Dermis microvascular lymphatic vessel endothelial cell (primary cell): ENCODE measurements at places on chromosomes 11 and 22.

DNA sequence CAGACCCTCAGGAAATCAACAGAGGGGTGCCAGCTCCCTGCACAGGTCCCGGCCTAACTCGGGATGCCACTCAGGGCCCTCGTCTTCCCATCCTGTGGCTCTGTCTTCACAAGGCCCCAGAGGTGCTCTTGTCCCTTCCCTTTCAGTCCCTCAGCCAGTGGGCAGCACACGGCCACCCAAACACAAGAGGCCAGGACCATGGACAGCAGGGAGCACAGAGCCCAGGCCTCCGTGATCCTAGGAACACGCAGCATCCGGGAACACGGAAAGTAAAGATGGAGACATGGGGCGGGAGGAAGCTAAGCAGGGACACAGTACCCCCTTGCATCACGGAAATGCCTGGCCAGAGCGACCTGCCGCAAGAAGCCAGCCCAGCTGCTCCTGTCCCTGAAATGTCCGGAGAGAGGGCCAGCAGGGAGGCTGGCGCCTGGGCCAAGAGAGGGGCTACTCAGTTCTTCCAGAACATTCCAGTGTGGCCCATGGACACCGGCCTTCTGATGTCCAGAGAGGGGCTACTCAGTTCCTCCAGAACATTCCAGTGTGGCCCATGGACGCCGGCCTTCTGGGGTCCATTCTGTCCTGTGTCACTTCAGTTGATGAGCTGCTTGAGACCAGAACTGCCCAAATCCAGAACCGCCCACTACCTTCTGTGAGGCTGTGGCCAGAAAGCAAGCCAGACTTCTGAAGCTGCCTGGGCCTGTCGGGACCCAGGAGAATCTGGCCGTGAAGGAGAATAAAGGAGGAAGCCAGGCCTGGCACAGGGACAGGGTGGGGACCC, 274.0 kb downstream of the BRD1 start:
- no peak for DNase-seq

DNA sequence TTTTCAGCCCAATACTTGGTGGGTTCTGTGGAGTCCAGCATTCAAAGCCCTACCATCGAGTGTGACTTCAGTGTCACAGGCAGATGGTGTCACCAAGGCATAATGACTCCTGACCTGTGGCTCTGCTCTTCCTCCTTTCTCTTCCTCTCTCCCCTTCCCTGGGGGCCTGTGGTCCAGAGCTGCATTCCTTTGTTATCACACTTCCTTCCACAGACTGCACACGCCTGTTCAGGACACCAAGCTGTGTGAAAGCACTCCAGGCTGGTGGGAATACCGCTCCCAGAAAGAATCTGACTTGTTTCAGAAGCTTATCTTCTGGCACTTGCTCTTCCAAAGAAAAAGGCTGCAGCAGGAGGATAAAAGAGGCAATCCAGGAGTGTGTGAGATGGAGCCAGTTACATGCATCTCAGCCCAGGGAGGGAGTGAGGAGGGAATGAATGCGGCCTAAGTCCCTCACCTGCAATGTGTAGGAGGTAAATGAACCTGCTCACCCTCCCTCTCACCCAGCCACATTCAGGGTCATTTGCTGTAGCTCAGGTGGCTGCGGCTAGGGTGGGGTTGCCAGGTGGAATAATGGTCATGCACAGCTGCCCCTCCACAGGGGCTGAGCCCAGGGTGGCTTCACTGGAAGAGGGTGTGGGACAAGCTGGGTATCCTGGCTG, 79.3 kb downstream of the ADAMTS15 start:
- DNase-seq, result peak; percentile 18

GRCh38 chr11:60984636-60985035, 13.2 kb downstream of the CD6 start:
- DNase-seq, result no peak

DNA sequence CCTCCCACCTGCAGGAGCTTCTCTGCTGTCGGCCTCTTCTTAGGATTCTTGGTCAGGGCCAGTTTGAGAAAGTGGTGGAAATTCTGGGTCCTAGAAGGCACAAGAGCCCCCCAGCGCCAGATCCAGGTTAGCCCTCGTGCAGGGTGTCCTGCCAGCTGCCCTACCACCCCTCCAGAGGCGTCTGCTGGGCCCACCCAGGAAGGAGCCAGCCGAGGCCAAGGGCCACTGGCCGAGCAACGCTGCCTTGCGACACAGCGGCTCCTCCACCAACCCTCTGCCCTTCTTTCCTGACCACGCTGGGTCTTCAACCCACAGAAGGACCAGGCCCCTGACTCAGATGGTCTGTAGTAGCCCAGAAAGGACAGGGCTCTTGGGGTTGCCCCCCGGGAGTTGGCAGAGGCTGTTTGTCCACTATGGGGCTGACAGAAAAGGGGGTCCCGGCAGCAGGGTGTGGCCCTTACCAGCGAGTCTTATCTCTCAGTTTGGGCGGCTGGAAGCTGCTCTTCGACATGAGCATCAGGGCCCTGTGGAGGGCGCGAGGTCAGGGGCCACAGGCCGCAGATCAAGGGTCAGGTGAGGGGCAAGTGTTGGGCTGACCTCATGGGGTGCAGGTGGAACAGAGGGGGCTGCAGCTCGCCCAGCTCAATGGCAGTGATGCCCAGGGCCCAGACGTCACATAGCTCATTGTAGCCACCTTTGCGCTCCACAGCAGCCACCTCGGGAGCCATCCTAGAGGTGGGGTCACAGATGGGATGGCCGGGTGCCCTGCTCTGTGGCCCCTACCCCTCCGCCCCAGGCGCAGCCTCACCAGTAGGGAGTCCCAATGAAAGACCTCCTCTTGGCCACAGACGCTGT, 2.5 kb downstream of the MAP4K2 start:
- DNase-seq, result no peak

- DNase-seq, result no peak
Observed at GRCh38 chr11:48169717-48170116, 46.9 kb upstream of the OR4B1 start.

- DNase-seq, result peak; percentile 7
Observed at GRCh38 chr11:14499178-14499559, 442 bp downstream of the COPB1 start.

DNA sequence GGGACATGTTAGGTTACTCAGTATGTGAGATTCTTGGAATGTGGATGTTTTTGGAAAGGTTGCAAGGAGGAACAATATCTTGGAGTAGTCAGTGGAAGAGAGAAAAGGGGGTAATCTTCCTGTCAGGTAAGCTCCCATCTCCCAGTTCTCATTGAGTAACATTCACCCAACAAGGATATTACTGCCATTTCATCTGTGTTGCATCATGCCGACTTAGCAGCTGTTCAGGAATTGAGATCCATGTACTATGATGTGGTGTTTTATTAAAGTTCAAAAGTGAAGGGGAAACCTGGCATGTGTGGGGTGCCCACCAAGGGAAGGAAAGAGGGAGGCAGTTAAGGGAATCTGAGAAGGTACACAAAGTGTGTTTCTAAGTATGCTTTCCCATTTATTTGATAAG, 58.4 kb upstream of the RASSF10 start:
- DNase-seq, result no peak

GRCh38 chr11:76251576-76251975, 45.3 kb upstream of the WNT11 start:
- DNase-seq, result no peak

- peak; percentile 95 for DNase-seq
Observed at GRCh38 chr11:101912823-101913284, 2.0 kb upstream of the CEP126 start.

GRCh38 chr11:68201492-68201891, 11.6 kb downstream of the KMT5B start:
- no peak for DNase-seq

DNA sequence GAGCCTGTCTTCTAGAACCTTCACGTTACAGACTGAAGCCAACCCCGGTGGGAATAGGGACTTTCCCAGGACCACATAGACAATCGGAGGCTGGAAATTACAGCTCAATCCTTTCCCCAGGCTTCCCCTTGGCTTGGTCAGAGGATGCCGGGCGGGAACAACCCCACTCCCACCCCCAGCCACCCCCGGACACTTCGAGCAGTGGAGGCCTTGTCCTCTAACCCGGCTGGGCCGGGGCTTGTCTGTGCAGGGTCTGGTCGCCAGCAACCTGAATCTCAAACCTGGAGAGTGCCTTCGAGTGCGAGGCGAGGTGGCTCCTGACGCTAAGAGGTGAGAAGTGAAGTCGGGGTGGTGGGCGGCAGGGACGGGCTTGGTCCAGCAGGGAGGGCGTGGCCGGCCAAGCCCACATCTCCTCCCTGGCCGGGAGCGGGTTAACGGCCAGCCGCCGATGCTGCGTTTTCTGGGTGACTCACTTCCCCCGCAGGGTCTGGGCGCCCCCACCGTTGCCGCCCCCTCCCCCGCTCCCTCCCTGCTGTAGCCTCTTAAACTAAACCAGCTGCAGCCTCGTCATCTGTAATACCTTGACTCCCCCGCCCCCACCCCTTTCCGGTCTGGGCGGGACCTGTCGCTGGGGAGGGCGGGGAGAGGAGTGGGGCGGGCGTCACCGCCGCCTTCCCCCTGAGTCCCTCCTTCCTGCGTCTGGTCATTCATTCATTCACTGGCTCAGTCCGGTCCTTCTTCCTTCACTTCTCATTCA, 1.5 kb downstream of the LGALS1 start:
- DNase-seq, result peak; percentile 60

DNA sequence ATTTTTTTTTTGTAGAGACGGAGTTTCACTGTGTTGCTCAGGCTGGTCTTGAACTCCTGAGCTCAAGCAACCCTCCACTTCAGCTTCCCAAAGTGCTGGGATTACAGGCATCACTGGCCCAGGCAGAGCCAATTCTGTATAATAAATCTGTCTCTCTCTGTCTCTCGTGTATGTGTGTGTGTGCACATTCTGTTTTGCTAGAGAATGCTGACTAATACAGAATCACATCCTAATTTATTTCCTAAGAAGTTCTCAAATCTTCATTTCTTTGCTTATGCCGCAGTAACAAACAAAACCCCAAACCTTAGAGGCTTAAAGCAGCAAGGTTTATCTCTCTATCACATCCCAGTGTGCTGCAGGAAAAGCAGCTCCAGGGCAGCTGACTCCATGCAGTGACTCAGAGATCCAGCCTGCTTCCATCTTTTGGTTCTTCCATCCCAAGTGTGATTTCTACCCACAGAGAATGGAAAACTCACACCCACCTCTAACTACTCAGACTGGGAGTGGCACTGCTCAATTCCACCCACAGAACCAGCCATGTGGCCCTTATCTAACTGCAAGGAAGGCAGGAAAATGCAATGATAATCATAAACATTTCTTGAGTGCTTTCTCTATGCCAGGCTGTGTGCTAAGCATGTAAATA, 35.1 kb upstream of the LRRC10B start:
- no peak for DNase-seq

DNA sequence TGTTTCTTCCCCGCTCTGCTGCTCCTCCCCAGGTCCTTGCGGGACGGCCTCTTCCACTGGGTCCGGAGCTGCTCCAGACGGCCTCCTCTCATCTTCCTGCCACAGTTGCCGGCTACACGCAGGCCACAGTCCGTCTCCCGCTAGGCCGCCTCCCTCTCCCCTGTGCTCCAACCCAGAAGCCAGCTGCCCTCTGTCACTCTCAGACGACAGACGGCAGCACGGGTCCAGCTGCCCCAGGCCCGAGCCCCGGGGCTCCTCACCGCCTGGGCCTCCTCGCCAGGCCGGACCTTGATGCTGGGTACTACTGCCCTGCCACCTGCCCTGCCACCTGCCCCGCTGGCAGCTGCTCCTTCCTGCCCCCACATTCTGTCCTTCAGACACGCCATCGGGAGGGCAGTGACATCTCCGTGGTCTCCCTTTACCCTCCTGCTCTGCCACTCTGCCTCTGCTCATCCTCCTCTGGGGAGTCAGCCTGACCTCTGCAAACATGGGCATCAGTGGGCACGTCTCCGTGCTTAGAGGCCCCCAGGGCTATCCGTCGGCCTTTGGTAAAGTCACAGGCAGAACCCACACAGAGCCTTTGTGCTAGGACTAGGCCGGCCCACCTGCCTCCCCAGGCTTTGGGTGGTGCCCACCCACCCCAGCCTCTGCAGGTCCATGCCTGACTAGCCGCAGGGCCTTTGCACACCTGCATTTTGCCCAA, 43.1 kb upstream of the TH start:
- DNase-seq, result no peak

- DNase-seq, result no peak
Observed at GRCh38 chr11:66692446-66692845, 14.8 kb upstream of the RBM4B start.

DNA sequence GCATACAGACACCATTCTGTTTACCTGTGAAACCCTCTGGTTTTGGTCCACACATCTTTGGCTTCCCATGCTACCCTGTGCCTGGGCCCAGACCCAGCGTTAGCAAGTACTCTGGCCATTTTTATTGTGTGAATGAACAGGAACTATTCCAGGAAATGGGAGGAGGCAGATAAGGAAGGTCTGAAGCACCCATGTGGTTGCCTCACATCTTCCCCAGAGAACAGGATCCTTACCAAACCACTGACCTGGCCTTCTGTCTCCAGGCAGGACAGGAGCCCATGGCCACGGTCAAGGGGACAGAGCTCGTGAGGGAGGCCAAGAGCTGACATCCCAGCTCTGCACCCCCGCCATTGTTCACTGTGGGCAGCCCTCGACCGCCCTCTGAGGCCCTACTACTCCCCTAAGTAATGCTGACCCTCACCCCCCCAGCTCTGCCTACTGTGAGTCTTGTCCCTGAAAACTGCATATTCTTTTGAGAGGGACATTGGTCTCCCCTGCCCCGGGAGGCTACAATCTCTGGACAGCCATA, 97.7 kb upstream of the TP53I11 start:
- peak; percentile 13 for DNase-seq

GRCh38 chr11:12266943-12267342, 110.4 kb upstream of the PARVA start:
- DNase-seq, result no peak

GRCh38 chr11:76655501-76656049, 15.0 kb downstream of the LRRC32 start:
- peak; percentile 64 for DNase-seq

- no peak for DNase-seq
Observed at GRCh38 chr11:1343391-1344055, 34.1 kb upstream of the TOLLIP start.

GRCh38 chr11:898540-899190, 11.9 kb downstream of the CHID1 start:
- peak; percentile 9 for DNase-seq

DNA sequence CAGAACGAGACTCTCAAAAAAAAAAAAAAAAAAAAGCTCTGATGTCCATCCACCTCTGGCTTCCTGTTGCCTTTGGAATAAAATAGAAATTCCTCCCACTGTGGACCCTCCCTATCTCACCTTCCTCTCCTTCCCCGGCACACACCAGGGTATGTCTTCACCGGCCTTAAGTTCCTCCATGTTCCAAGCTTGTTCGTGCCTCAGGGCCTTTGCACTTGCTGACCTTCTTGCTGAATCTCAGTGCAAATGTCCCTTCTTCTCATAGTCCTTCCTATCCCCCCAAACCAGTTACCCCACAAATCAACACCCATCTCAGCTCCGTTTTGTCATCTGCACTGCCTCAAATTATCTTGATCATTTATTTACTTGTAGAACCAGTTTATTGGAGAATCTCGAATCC, 20.6 kb downstream of the IFT27 start:
- no peak for DNase-seq
